Heart left ventricle (tissue), 16 donors: ENCODE measurements at places on chromosomes 2 and 18. TPM values are rescaled to one million over a fixed set of nuclear protein-coding genes. Genes with fewer than 3 reads are reported as not detected.

EXOC6B gene
- 74.9 TPM for total RNA-seq

- no peak for DNase-seq
These were observed 161.6 kb downstream of the RNF152 start for GRCh38 chr18:61731178-61731577.

SERPINB13 gene
- not detected for total RNA-seq

UGT1A6 gene
- total RNA-seq, result not detected

DNA sequence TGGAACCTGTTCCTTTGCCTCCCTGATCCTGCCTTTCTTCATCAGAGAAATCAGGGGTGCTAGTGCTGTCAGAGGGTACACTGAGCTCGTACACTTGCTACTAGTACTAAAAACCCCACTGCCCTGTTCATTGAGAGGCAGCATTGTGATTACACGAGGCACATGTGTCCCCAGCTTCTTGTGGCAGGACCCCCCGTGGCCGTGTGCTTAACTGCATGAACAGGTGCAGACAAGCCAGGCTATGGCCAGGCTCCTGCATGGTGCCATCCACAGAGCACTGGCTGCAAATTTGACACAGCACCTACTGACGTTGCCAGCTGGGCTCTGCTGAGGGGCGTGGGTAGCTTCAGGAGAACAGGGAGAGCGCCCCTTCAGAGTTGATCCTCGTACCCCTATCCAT is 248.4 kb downstream of the GLI2 start:
- no peak for DNase-seq

DNA sequence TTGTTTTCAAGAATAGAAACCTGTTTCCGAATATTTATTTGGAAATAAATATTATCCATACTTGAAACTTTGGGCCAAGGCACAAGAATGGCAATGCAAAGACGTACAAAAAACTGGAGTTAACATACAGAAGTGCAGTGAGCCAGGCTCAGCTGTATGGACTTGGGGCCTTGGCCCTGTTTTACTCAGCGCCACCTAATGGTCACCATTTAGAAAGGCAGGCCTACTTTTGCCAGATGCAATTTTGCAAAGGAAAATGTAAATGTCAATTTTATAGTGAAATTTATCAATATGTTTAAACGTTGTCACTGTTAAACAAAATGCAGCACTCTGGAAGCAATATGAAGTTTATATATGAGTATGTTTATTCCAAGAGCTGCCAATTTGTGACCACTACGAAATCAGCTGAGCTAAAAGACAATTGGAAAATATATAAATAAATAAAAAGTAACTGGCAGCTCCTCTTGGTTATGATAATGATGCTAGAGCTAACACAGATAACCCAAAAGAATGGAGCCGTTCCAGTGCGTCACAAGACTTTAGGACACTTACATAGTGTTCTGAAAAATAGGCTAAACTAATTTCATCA is 155.0 kb downstream of the ARHGAP15 start:
- DNase-seq, result no peak

MC5R gene
- total RNA-seq, result not detected

- DNase-seq, result peak; percentile 86
These were observed 86.5 kb upstream of the EPB41L3 start for GRCh38 chr18:5630057-5630899.

GRCh38 chr2:234969306-234970098 is 17.7 kb downstream of the SH3BP4 start:
- DNase-seq, result no peak

TCF23 gene
- 0.07 TPM for total RNA-seq

DNA sequence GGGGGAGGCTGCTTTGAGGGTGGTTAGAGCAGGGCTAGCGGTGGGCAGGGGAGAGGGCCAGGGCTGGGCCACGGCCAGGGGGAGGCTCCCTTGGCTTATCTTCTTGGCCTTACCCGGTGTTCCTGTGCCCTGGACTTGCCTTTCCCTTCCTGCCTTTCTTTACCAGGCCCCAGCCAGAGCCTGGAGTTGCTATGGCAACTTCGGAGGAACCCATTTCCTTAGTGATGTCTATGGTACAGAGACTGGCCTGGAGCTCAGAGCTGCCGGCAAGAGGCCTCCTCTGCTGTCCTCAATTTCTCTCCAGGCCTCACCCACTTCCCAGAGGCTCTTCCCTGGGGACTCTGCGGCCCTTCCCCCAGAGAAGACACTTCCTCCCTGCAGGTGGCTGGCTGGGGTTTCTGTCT is 11.5 kb downstream of the SPEG start:
- DNase-seq, result no peak

GRCh38 chr2:64881037-64881492 is 108.1 kb upstream of the SLC1A4 start:
- DNase-seq, result no peak

DNA sequence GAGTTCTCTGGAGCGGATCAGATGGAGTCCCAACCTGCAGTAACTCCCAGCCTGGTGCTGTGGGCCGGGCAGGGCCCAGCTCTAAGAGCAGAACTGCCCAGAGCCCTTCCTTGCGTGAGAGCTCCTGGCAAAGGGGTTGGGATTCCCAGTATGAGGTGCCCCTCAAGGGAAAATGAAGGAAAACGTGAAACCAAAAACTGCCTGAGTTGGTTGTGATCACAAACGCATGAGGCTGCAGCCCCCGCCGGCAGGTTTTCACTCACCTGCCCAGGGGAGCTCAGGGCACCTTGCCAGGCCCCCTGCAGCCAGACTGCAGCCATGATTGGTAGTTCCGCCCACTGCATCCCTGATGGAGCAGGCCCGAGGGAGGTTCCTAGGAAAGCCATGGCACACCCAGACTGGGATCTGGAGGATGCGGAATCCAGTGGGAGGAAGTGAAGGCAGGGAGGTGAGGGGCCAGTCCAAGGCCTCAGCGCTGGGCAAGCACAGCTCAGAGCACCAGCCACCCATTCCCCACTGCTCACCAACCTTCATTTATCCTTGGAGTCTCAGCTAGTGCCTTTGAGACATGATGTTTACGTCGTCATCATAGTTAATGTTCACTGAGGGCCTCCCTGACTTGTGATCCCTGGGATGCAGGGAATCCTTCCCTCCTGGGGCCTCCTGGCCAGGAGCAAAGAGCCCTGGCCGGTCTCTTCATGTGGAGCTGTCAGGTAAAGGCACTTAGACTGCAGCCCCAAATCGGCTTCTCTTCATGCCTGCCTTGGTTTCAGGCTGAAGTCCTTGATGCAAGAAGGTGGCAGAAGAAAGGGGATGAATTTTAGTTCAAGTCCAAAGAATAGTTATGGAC is 103.2 kb downstream of the INHBB start:
- no peak for DNase-seq

IL36B gene
- total RNA-seq, result not detected

DNA sequence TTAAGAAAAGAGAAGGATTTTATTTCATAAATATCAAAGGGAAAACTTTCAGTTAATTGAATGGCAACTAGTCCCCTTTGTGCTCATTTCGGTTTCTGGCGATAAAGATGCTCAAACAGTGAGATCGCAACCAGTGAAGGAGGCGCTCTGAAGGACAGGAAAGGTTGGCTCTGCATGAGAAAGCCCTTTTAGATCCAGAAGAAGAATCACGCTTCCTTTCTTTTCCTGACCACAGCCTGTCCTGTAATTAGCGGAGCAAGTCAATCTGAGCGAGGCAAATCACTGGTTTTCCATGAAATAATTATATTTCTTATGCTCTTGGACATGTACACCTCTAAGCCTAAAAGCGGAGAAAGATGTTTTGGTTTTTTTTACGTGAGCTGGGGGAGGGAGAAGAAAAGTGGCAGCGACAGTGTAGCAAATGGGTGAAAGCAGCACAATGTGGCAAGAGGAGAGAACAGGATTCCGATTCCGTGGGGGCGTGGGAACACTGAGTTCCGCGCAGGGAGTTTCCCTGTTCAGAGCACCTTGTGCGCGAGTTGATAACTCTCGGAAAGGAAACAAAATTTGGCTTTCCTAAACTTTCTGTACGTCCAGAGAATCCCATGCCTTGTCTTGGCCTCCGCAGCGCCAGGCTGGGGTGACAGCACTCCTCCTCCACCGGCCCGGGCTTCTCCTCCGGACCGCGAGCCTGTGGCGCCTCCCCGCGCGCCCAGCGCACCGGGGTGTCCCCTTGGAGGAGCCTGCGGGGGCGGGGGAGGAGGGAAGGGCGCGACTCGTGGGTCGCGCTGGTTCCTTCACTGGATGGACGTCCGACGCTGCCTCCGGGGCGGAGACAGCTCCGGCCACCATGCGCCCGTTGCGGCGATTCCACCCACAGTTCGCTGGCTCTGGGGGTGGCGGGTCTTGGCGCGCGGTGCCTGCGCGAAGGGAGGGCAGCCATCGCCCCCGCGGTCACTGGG is 620 bp upstream of the SLC9A2 start:
- DNase-seq, result no peak

CHN1 gene
- 19.2 TPM for total RNA-seq

IL1RN gene
- total RNA-seq, result 0.30 TPM

PROC gene
- total RNA-seq, result not detected

- DNase-seq, result no peak
These were observed 118.2 kb upstream of the RND3 start for GRCh38 chr2:150605664-150606063.

DNA sequence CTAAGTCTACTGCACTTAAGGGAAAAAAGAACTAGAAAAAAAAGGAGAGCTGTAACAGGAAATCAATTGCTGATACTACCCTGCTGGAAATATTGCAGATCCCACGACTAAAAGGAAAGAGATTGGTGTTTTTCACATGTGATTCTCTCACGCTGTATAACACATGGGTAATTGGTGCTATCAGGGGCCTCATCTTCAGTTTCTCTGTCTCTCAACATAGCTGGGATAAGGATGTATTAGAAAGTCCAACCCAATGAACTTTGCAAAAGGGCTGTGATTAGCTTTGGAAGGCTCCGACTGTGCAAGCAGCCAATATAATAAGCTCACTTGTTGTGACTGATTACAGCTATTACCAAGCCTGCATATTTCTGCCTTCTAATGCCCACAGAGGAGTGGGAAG is 133.4 kb downstream of the NRP2 start:
- DNase-seq, result no peak

DNA sequence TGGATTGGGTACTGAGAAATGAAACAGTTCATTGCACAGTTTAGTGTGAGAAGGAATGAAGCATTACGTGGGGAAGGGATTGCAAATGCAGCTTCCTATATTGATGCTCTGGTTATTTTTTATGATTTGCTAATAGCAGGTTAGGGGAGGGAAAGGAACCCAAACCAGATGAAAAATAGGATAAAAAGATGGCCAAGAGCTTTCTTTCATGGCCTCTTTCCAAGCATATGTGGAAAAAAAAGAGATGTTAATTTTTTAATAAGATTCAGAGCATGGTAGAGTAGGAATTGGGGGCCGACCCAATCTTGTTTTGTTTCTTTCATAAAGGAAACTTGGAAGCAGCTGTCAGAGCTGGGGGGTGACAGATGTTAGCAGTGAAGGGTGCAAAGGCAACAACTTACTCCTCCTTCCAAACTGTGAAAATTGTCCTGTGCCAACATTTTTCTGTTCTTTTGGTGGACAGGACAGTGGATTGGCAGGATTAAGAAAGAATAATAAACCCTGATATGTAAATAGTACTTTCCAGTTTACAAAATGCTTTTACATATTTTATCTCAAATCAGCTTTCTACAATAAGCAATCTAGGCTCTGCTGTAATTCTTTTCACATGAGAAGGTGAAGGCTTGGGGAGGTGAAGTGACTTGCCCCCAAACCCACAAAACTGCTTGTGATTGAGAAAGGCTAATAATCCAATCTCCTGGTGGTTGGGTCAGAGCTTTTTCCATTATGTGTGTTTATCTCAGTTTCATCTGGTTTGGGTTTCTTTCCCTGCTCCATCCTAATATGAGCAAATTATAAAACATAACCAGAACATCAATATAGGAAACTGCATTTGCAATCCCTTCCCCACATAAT is 270.1 kb downstream of the ETAA1 start:
- no peak for DNase-seq

DNA sequence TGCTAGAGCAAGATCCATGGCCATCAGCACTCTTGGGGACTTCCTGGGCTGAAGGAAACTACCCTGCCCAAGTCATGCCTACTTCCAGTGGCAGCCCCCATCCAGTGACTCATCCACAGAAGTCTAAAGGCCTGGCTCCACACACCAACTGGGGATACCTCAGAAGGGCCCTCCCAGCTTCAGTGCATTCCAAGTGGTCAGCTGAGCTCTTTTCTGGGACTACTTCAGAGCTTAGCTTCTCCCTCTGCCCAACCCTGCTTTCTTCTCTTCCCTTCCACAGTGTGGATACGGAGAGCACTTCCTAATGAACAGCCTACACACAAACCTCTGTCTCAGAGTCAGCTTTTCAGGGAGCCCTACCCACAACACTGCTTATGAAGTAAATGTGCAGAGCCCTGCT is 66.5 kb downstream of the CLHC1 start:
- DNase-seq, result no peak

DNA sequence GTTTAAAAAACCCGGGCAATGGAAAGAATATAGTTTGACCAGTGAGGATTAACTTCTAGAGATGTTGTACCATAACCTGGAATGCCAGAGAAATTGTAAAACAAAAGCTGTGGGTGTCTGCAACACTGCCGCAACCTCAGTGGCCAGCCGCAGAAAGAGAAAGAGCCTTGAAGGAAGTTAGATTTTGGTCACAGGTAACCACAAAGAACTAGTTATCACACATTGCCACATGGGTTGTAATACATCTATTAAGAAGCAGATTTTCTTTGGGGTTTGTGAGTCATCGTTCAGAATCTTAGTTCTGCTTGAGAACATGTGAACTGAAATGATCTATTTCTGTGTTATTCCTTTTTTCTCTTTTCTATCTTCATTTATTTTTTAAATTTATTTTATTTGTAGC is 222.9 kb upstream of the AGAP1 start:
- DNase-seq, result no peak

SRBD1 gene
- 11.2 TPM for total RNA-seq

DNA sequence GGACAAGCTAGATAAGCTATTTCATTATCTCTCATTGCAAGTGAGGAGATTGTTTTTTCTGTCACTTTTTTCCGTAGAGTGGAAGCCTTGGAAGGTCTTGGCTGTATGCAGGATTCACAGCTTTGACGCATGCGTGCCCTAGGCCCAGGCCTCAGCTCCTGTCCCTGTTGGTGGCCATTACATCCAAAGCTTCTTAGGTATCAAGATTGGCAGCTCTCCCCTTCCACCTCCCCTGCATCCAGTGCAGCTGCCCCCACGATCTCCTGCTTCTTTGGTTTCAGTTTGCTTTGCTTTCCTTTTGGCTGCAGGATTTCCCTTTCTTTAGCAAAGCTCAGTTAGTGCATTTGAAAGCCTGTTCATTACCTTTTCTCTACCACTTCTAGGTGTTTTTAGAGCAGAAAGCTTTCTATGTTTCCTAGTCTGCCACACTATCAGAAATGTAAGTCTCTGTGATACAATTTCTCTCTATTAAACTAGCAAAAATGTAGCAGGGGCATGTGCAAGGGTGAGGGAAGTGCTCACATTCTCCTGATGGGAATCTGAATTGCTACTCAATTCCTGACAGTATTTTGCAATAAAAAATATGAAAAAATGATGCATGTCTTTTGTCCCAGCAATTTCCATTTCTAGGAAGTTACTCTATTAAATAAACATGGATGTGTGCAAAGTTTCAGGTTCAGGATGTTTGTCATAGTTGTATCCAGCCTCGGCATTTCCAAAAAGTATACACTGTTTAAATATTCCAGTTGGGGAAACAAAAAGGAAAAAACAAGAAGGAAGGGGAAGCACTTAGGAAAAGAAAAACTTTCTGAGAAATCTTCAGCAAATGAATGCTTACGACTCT is 91.2 kb downstream of the LIPG start:
- DNase-seq, result no peak
